Skeletal muscle cell (primary cell): ENCODE measurements at places on chromosomes 5 and 9.

- peak; percentile 74 for DNase-seq
Observed at GRCh38 chr5:54643685-54644106, 126.1 kb downstream of the SNX18 start.

GRCh38 chr5:151742870-151743294, 15.5 kb downstream of the ATOX1 start:
- DNase-seq, result no peak

- peak; percentile 71 for DNase-seq
Observed at GRCh38 chr9:4665357-4665756, 923 bp downstream of the SPATA6L start.

DNA sequence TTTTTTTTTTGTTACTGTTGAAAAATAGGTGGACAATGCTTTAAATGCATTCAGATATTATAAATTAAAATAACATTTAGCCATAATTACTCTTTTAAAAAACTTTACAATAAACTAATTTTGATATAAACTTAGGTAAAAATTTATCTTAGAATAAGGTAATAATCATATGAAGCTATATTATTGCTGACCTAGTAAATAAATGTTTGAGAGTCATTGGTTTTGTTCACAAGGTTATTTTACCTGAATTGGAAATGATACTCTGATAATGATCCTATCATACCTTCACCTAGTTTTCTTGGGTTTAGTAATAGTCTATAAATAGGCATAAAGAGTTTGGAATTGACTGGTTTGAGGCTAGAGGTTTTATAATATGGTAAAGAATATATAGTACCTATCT, 1076.4 kb upstream of the CDH6 start:
- no peak for DNase-seq

DNA sequence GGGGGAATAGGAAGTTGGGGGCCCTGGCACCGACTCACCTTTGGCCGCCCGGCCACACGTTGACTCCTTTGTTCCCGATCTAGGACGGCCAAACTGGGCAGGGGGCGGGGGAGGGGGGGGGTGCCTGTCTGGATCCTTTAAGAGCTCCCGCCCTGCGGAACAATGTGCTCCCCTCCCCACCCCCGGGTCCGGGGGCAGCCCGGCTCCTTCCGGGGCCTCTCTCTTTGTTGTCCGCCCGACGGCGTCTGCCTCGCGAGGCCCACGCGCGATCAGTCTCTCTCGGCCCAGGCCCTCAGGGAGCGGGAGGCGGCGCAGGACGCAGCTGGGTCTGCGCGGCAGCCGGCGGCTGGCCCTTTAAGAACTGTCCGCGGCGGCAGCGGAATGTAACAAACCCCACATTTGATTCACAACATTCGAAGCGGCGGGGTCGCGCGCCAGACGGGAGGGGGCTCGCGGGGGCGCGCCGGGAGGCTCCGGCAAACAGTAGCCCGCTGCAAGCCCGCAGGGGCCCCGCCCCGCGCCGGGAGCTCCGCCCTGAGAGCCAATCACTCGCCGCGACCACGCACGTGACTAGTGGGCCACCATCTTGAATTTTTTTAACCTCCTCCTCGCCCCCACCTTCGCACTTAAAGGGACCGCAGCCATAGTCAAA, at the start of gene RNF44:
RNF44 (minus strand) TSS at position 501 of the 652 bp plus-strand sequence. CDS start 4,930 bp downstream, outside the sequence.
- peak; percentile 94 for DNase-seq

DNA sequence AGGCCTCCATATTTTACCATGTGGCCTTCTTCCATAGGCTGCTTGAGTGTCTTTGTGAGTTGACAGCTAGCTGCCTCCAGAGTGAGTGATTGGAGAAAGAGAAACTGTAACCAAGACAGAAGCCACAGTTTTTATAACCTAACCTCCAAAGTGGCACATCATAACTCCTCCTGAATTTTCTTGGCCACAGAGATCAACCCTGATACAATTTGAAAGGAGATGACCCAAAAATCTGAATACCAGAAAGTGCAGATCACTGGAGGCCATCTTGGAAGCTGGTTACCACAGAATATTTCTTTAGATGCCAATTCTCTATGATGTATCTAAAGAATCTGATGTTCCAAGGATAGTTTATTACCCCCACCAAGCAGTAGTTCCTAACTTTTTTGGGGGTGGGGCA, 254.3 kb upstream of the PDE4D start:
- no peak for DNase-seq

DNA sequence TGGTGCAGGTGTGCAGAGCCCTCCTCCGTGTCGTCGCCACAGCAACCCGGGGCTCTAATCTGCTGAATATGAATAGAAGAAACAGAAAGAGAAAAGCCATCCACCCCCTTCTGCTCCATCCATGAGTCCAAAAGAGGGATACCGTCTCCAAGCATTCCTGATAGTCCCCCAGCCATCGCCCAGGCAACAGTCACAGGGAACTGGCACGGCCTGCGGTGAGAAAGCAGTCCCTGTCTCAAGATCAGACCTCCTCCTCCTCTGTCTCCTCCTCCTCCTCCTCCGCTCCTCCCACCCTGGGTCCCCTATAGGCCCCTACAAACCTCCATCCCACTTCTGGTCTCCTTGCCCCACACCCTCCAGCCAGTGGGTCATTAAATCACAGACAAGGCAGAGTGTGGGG, 308.1 kb upstream of the MPDZ start:
- no peak for DNase-seq

DNA sequence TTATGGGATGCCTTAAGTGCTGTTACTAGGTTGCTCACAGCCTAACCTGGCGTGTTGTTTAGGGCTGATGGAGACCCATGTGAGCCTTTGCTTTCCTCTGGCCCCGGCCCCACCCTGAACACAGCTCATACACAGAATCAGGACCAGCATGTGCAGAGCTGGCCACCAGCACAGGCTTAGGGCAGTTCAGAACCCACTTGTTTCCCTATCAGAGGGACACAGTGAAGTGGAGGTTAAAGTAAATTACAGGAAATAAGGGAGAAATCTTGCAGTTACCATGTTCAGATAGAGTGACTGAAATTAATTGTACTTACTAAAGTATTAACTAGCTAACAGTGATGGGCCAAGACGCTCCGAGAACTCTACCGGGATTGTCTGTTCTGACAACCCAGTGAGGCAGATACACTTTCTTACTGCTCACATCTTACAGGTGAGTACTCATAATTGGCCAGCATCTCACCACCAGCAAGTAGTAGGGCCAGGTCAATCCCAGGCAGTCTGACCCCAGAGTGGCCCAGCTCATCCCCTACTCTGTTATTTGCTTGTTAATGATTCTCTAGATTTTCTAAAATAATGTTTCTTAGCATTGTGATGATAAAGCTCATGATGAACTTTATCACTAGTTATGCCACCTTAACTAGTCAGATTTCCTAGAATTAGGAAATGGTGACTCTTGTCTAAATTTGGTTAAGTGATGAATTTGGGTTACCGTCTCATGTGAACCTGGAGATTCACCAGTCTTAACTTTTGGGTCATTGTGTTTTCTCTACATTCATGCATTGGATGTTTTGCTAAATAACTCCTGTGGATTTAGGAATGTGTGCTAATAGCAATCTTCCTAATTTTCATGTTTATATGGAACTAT, 15.4 kb downstream of the CCT5 start:
- DNase-seq, result no peak

DNA sequence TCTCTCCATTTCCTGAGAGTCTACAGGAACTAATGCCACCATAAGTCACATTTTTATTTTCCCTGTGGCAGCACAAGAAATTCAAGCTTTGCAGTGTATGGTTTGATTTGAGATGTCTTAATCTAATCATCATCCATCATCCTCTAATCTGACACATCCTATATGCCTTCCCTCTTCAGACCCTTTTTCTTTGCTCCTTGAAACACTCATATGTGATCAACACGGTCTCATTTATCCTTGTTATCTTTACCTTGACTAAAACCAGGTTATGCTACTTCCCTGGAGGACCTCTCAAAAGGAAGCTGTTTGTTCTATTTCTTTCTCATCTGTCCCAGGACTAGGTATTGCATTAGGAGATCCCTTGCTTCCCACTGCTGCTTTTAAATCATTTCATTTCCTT, 146.9 kb upstream of the MRPS30 start:
- no peak for DNase-seq

- no peak for DNase-seq
Observed at GRCh38 chr9:5459289-5459829, 9.0 kb downstream of the CD274 start.

- DNase-seq, result peak; percentile 98
Observed at GRCh38 chr9:132647355-132647754, 22.4 kb downstream of the DDX31 start.

GRCh38 chr9:36798350-36799065, 225.8 kb downstream of the MELK start:
- DNase-seq, result no peak

DNA sequence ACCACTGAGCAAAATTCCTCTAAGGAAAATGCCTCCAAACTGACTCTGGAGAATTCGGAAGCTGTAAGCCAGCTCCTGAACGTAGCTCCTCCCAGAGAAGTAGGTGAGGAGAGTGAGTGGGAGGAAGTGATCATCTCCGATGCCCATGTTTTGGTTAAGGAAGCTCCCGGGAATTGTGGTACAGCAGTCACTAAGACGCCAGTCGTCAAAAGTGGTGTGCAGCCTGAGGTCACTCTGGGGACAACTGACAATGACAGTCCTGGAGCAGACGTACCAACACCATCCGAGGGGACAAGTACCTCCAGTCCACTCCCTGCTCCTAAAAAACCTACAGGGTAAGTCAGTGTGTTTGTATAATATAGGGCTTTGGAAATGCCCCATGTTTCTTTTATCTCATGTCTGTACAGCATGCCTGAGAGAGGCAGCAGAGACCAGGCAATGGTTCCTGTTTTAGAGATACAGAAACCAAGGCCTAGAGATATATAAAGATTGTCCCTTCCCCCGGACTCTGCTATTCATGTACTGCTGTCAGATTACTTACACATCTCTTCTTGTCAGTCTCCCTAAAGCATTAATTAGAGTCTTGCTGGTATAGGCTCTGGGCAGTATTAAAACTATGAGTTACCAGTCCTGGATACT, 23.9 kb downstream of the HMGXB3 start:
- DNase-seq, result no peak

GRCh38 chr5:69129413-69129812, 35.6 kb downstream of the SLC30A5 start:
- DNase-seq, result peak; percentile 37

GRCh38 chr5:151264113-151264512, 11.1 kb downstream of the GM2A start:
- no peak for DNase-seq

- DNase-seq, result no peak
Observed at GRCh38 chr9:120938851-120939250, 12.3 kb upstream of the TRAF1 start.

GRCh38 chr5:558871-559503, 34.7 kb upstream of the SLC9A3 start:
- DNase-seq, result no peak

- DNase-seq, result no peak
Observed at GRCh38 chr9:137128862-137129455, 10.0 kb upstream of the GRIN1 start.

- DNase-seq, result no peak
Observed at GRCh38 chr5:155418960-155419579, 405.5 kb downstream of the KIF4B start.

- DNase-seq, result no peak
Observed at GRCh38 chr5:103452666-103453065, 109.9 kb downstream of the NUDT12 start.

DNA sequence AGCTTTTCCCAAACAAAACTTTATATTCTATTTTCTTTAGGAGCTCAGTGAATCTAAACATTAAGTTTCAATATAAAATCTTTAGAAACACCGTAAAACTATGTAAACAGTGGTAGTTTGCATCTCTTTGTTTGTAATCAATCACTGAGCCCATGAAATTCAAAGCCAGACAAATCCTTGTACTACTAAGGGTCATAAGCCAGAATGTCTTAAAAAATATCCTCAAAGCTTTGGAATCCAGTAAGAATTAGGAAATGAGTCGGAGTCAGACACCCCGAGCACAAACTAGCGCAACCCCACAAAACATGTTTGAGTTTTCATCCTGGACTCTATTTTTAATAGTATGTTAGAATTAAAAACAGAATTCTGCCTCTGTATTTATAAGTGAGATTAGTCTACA, 153.8 kb downstream of the HSPA4 start:
- no peak for DNase-seq

DNA sequence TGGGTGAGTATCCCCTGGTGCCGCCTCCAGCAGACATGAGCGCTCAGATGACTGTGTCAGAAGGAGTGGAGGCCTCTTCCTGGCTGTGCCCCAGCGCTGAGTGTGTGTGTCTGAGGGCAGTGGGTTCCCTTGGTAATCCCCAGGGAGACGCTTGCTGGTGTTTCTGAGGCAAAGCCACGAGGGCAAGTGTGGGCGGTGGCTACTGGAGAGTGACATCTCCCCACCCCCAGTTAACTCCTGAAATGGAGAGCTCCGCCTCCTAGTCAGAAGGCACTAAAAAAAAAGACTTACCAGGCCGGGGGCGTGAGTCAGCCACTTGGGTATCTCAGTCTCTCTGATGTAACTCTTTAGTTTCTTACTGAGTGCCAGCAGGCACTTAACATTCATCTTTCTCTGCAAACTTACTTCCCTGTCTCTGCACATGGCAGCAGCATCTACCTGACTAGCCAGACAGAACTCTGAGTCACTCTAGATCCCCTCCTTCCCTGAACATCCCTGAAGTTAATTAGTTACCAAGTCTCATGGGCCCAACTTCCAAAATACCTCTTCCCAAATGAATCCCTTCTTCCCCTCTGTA, 19.3 kb downstream of the ORM2 start:
- DNase-seq, result peak; percentile 95

- DNase-seq, result no peak
Observed at GRCh38 chr5:63820577-63820976, 141.7 kb downstream of the HTR1A start.

DNA sequence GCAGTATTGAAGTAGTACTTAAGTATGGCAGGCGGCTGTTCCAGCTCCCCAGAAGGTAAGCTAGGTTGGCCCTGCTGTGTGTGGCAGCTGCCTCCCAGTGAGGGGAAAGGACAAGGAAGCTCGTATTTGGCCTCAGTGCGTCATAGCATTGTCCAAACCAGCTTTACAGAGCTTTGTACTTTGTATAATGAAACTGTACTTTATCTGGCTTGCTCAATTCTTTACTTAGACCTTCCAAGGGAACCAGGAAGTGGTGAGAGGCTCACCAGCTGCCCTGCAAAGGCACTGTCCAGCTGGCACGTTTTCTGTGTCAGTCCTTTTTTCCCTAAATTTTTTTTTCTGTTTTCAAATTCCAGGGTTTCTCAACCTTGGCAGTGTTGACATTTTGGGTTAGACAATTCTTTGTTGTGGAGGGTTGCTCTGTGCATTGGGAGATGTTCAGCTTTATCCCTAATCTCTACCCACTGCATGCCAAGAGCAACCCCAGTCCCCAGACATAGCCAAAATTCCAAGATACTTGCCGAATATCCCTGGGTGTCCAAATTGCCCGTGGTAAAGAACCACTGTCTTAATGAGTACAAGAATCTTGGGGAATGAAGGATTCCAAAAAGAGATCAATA, 474.5 kb downstream of the LRRC70 start:
- DNase-seq, result no peak

DNA sequence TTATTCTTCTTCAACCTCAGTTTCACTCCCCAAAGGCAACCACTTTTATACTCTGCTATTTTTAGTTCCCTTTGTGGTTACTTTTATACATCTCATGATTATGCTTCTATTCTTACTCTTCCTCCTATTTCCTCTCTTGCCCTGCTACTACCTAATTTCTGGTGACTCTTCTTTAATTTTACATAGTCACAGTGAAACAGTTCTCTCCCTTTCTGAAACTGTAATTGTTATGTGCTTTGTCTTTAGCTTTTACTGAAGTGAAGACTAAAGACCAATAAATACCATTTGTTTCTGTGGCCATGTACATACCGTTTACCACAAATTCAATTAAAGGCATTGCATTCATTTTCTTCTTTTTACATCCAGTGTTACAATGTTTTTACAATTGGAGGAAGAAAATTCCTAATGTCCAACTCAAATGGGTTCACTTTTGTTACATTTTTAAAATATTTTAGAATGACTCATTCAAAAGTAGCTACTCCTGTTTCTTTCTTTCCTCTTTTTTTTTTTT, 410.6 kb downstream of the PSAT1 start:
- no peak for DNase-seq
